ENCODE measurements at places on chromosomes 3 and 15.

DNA sequence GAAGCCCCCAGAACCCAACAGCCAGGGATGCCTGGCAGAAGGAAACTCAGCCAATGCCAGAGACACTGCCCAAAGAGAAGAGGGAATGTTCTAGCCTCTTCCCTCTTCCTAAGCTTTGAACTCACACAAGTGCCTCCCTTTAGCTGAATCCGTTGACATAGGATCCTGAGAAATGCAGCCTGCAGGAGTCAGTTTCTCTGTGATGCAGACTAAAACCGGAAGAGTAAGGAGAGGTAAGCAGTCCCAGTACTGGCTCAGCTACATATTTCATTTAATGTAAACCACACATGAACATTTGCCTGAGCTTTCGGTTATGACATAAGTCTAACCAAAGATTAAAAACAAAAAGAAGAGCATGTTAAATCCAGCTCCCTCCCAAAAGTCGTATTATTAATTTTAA is 768.7 kb downstream of the TBL1XR1 start:
- DNase-seq, result no peak

- no peak for DNase-seq
These were observed 13.4 kb downstream of the LRIG1 start for GRCh38 chr3:66487465-66487864.

DNA sequence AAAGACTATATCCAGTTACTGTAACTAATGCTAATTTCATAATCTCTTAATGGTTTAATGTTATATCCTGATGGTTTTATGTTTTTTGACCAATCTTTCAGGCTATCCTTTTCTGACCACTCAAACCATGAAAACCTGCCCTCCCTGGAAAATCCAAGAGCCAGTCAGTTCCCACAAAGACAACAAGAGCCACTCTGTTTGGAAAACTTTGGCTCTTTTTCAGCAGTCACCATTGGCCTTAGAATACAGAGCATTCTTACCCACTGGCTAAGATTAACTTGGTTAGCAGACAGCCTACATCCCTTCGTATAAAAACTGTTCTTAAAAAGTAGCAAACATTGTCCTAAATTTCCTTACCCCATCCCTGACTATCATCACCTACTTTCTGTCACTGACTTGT is 32.9 kb downstream of the ALCAM start:
- DNase-seq, result no peak

DNA sequence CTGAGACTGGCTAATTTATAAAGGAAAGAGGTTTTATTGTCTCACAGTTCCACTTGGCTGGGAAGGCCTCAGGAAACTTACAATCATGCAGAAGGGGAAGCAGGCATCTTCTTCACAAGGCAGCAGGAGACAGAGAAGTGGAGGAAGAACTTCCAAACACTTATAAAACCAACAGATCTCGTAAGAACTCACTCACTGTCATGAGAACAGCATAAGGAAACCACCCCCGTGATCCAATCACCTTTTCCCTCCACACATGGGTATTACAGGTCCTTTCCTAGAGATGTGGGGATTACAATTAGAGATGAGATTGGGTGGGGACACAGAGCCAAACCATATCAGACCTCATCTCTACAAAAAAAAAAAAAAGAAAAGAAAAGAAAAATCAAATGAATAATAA is 25.7 kb downstream of the CGGBP1 start:
- no peak for DNase-seq

- no peak for DNase-seq
These were observed 36.1 kb downstream of the SLC35A5 start for GRCh38 chr3:112597945-112598344.

GRCh38 chr15:86236356-86237110 is 156.9 kb downstream of the AGBL1 start:
- DNase-seq, result no peak

- DNase-seq, result no peak
These were observed 60.7 kb upstream of the GOLGA6B start for GRCh38 chr15:72593838-72594237.

GRCh38 chr3:65963787-65964677 is 74.7 kb downstream of the MAGI1 start:
- no peak for DNase-seq

DNA sequence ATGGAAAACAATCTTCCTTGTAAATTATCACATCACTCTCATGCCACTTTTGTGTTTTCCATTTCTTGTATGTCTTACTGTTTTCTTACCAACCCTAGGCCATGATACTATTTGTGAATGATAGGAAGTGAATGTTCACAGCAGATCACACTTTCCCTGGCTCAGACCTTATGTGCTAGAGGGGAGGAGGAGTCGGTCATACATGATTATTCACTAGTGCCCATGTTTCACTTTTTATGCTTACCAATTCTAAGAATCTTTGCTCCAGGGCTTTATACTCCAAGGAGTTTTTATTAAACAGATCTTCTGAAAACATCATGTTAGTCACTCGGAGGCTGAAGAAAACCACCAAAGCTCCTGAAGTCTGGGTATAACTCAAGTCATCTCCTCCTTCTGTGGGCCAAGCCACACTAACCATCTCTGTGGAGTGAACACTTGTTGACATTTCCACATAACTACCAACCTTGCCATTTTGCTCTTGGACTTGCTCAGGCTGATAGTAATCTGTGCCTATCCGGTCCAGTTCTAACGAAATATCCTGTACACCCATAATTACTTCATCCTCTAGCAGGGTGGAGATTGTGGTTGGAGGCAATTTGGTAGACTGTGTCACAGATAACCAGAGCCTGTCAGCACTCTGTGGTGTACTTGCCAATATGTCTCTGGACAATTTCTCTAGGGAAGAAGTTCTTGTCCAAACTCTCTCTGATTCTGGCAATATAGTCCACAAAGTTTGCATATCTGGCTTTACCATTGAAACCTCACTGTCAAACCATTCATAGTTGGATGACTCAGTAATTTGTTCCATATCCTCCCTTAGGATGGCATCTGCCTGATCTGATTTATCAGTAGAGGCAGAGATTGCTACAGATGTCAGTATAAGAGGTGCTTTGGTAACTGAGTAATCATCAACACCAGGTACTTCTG is 76.8 kb downstream of the IMPG2 start:
- no peak for DNase-seq

DNA sequence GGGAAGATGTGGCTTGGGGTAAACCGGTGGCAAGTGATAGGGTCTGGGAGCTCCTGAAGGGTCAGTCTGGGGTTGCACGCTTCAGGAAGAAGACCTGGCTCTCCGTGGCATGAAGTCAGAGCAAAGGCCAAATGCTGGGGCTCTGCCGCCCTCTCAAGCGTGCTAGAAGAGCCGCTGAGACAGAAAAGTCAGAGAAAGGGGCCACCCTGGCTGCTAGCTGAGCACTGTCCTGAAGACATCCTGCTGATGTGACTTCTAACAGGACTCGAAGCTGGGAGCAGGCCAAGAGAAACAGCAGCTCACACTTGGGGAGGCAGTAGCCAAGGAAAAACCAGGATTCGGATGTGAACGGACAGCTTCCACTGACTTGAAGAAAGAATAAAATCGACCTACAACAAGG is 270.4 kb downstream of the OCA2 start:
- DNase-seq, result no peak

GRCh38 chr3:94175677-94176076 is 112.8 kb downstream of the NSUN3 start:
- no peak for DNase-seq

- DNase-seq, result no peak
These were observed 321.4 kb upstream of the IL12A start for GRCh38 chr3:159667261-159667660.

- DNase-seq, result no peak
These were observed 3.0 kb upstream of the PPP1R2 start for GRCh38 chr3:195546130-195546560.

DNA sequence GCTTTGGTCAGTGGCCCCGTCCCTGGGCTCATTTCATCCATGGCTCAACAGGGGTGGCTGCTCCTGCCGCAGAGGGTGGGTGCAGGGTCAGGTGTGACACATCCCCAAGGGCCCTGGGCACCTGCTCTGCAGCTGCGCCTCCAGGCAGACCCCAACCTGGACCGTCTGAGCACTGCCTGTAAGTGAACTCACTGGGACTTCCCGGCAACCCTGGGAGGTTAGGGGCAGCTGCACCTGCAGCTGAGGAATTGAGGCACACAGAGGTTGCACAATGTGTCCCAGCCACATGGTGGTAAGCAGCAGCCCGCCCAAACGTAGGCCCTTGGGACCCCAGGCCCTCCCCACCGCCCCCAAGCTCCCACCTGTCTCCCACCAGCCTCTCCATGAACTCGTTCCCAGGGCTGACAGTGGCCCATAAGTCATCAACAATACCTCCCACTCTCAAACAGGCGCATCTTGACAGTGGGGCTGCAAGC is 55.1 kb downstream of the PLXNA1 start:
- no peak for DNase-seq

DNA sequence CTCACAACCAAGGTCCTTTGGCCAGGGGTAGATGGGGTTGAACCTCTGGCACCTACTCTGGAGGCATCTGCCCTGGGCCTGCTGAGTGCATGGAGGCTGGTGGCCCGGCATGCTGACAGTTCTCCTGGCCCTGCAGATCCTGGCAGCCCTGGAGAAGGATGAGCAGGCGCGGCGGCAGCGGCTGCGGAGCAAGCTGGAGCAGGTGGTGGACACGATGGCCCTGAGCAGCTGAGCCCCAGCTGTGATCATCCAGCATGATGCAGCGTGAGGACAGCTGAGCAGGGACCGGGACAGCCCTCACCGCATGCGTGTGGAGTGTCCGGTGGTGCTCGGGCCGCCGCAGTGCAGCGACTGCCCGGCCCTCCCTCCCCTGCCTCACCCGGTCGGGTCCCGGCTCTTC is 50.9 kb downstream of the PLXNA1 start:
- no peak for DNase-seq

DNA sequence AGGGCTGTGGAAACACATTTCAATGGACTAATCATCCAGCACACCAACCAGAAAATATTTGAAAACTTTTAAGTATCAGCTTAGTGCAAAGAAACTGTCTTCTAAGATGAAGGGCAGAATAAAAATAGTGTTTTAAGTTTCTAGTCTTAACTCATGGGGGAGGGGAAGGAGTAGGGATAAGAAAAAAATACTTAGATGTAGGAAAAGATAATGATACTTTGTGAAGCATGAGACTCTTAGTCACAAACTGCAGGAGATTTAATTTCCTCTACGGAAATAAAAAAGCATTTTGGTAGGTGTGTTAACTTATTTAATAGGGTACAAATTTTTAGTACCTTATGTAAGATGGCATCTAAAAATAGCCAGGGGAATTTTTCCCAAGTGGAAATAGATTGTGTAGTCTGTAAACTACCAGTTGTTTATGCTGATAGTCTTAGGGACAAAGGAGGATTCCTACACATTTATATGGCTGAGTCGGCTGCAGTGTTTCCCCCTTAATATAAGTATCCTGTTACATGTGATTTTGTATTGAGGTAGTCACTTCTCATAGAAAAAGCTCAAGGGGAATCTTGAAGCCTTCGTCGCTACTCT is 78.2 kb upstream of the GBE1 start:
- DNase-seq, result no peak

DNA sequence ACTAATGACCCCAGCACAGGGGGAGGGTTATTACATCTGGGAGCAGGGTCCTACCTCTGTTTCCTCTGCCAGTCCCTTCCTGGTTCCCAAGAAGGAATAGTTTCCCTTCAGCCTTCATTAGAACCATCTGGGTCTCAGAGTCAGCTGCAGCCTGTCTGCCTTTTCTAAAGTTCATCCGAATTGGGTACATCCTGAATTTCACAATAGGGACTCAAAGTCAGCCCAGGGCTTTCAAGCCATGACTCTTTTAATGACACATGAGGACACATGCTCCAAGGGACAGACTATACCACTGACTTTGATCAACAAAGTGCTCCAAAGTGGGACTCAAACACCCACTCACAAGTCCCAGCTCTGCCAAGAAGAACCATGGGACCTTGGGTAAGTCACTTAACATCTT is 12.7 kb upstream of the CRABP1 start:
- peak; percentile 50 for DNase-seq

DNA sequence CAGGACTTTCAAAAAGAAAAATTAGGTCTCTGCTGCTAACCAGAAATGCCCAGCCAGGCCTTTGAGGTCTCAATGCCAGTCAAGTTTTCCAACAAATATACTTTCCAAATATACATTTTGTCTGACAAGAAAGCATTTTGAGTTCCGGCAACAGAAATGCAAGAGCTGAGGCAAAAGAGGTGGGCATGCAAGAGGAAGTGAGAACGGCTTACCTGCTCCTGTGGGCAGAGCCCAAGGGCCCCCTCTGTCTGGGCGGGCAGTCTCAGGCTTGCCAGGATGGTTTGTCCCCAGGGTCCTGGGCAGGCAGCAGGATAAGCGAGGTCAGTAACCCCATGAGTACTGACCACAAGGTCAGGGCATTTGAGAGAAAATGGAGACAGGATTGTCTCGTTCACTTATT is 136.1 kb upstream of the TOPAZ1 start:
- DNase-seq, result no peak

- peak; percentile 49 for DNase-seq
These were observed 45.7 kb upstream of the SKOR1 start for GRCh38 chr15:67779549-67780111.

- DNase-seq, result no peak
These were observed 602 bp upstream of the BAHD1 start for GRCh38 chr15:40439960-40440742.

DNA sequence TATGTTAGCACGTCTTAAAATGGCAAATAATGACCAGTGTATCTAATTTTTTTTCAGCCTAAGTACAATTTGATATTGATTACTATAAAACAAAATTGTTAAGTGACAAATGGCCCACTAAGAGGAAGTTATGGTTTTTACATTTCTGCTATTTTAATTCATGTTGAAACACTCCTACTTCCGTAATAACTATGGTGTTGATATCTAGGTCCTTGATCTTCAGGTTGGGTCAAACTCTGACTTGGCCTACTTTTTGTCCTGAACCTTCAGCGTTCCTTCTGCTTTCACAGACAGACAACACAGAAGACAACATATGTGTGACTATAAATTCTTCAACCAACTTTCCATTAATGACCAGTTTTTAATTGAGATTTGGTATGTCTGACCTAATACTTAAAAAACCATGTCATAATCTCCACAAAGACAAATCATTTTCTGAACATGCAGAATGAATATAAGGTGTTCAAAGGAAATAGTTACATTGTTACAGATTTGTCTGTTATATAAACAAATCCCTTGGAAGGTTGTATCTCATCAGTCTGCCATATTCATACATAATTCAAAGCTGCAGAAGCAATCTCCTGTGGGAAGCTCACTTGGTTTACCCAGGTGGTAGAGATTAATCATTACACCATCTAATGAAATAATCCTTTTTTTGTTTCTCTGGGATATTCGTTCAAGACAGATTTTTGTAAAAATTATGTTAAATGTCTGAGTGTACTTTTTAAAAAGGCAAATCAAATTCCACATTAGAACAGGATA is 92.1 kb upstream of the TSPAN3 start:
- peak; percentile 51 for DNase-seq

GRCh38 chr3:19972054-19972453 is 25.2 kb downstream of the RAB5A start:
- DNase-seq, result no peak

DNA sequence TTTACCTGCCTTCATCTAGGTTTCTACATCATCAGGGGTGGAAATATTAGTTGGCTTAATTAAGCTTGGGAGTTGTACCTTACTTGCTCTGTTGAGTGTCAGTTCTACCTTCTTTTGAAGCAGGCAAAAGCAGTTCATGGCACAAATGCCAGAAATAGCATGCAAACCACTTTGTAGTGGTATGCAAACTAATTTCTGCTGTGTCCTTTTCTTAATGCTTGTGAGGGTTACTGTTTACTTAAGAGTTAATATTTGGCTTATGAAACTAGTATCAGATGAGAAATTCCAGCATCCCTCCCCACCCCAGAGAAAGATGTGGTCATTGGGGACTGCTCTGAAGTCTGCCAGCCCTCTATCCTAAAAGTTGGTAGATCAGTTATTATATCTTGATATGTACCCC is 7.1 kb downstream of the ATP2C1 start:
- DNase-seq, result no peak

- DNase-seq, result no peak
These were observed 254.3 kb downstream of the RYR3 start for GRCh38 chr15:33565094-33565493.
